ENCODE measurements at places on chromosomes 5 and 9. TPM values are rescaled to one million over a fixed set of nuclear protein-coding genes. Genes with fewer than 3 reads are reported as not detected.
A peak's percentile ranks its signal among the peaks of the same experiment; 100 is the strongest.

UGCG gene
- total RNA-seq, result 31.6 TPM

CDX1 gene
- total RNA-seq, result 0.71 TPM

DNA sequence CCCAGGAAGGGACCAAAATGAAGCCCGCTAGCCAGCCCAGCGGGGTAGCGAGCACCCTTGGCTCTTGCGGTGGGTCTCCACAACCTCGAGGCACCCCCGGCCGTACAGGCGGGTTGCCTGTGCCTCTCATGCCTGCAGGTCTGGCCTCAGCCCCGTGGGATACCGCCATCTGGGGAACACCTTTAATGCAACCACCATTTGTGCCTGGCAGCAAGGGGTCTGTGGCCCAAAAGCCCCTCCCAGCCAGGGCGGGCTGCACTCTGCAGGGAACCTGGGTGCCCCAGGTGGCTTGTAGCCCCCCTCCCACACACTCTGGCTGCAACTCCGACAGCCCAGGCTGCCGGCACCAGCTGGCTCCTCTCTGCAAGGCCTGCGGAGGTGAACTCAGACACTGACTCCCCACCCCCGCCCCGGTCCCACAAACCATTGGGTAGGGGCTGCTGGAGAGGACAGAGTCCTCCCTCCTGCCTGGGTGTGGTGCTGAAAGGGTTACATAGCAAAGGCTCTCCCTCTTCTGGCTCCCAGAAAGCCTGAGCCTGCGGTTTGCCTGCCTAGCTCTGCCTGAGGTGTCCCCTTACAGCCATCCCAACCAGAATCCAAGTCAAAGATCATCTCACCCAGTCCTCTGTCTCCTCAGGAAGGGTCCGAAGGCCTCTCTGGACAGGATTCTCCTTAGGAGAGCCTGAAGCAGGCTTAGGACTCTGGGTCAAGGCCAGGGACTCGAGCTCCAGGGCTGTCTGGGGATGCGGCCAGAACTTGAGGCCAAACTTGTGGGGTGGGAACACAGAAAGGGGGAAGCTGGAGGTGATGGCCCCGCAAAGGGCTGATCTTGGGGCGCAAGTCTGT lies 109.4 kb downstream of the PSD2 start:
- H3K4me3 ChIP-seq, result peak overlapping the region; percentile 59
- peaks cover 6% of the 10 kb centered on the region for H3K27me3 ChIP-seq
- peak; percentile 62 for DNase-seq
- H3K27ac ChIP-seq, result no peak overlapping the region
- no peaks in the 10 kb centered on the region for H3K36me3 ChIP-seq

CMBL gene
- total RNA-seq, result 21.3 TPM

GRCh38 chr5:62315376-62316175 lies 9.6 kb downstream of the KIF2A start:
- no peak overlapping the region for H3K4me3 ChIP-seq
- DNase-seq, result no peak
- H3K36me3 ChIP-seq, result no peaks in the 10 kb centered on the region
- H3K27me3 ChIP-seq, result no peaks in the 10 kb centered on the region
- no peaks in the 10 kb centered on the region for H3K4me1 ChIP-seq
- H3K27ac ChIP-seq, result no peak overlapping the region

LCN1 gene
- not detected for total RNA-seq

- no peaks in the 10 kb centered on the region for H3K27me3 ChIP-seq
- H3K4me3 ChIP-seq, result no peak overlapping the region
- H3K36me3 ChIP-seq, result no peaks in the 10 kb centered on the region
- no peaks in the 10 kb centered on the region for H3K4me1 ChIP-seq
- DNase-seq, result no peak
- no peak overlapping the region for H3K27ac ChIP-seq
Measured at GRCh38 chr5:129125819-129126218, 31.3 kb downstream of the ISOC1 start.

GRCh38 chr5:31850981-31851689 lies 212.2 kb downstream of the PDZD2 start:
- H3K36me3 ChIP-seq, result no peaks in the 10 kb centered on the region
- no peaks in the 10 kb centered on the region for H3K4me1 ChIP-seq
- no peak overlapping the region for H3K4me3 ChIP-seq
- no peaks in the 10 kb centered on the region for H3K27me3 ChIP-seq

DNA sequence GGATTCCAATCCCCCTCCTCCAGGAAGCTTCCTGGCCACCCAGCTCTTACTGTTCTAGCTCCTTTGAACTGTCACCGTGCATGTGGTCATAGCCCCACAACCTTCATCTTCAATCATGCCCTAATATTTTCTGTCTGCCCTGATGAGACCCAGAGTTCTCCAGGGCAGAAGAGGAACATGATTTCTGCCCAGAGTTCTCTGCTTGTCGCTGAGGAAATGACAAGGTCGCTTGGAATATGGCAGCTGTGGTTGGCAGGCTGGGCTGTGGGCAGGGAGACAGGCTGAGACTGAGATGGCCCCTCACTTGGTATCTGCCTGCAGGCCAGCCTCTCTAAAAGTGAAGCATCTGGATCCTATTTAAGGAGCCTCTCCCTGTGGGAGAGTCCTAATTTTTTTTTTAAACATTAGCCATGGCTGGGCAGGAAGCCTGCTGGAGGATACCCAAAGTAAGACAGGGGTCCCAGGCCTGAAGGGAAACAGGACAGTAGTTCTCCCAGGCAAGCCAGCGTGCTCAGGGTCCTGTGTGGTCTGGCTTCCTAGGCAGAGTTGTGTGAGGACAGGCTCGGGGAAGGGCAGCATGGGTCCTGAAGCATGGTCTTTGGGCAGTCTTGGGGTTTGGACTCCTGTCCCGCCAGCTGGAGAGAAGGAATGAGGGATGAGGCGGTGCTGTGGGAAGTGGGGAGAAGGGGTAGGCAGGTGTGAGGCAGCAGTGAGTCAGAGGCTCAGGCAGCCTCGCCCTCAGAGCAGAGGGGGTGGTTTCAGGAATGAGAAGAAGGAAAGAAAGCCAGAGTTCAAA lies 242.1 kb downstream of the FSTL4 start:
- H3K27me3 ChIP-seq, result no peaks in the 10 kb centered on the region
- H3K36me3 ChIP-seq, result no peaks in the 10 kb centered on the region
- no peak overlapping the region for H3K27ac ChIP-seq
- H3K4me3 ChIP-seq, result no peak overlapping the region

MCTP1 gene
- 12.8 TPM for total RNA-seq

GRCh38 chr5:58114324-58114723 lies 345.6 kb downstream of the PLK2 start:
- H3K27me3 ChIP-seq, result no peaks in the 10 kb centered on the region
- no peaks in the 10 kb centered on the region for H3K36me3 ChIP-seq
- DNase-seq, result no peak
- H3K27ac ChIP-seq, result no peak overlapping the region

OLFML2A gene
- 67.8 TPM for total RNA-seq

DNA sequence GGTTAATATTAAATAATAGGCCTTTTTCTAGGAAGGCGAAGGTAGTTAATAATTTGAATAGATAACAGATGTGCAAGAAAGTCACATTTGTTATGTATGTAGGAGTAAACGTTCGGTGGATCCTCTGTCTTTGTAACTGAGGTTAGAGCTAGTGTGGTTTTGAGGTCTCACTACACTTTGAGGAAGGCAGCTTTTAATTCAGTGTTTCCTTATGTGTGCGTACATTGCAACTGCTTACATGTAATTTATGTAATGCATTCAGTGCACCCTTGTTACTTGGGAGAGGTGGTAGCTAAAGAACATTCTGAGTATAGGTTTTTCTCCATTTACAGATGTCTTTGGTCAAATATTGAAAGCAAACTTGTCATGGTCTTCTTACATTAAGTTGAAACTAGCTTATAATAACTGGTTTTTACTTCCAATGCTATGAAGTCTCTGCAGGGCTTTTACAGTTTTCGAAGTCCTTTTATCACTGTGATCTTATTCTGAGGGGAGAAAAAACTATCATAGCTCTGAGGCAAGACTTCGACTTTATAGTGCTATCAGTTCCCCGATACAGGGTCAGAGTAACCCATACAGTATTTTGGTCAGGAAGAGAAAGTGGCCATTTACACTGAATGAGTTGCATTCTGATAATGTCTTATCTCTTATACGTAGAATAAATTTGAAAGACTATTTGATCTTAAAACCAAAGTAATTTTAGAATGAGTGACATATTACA lies 45.7 kb downstream of the TGFBR1 start:
- no peaks in the 10 kb centered on the region for H3K4me1 ChIP-seq
- H3K4me3 ChIP-seq, result no peak overlapping the region
- no peaks in the 10 kb centered on the region for H3K27me3 ChIP-seq
- no peak for DNase-seq

DNA sequence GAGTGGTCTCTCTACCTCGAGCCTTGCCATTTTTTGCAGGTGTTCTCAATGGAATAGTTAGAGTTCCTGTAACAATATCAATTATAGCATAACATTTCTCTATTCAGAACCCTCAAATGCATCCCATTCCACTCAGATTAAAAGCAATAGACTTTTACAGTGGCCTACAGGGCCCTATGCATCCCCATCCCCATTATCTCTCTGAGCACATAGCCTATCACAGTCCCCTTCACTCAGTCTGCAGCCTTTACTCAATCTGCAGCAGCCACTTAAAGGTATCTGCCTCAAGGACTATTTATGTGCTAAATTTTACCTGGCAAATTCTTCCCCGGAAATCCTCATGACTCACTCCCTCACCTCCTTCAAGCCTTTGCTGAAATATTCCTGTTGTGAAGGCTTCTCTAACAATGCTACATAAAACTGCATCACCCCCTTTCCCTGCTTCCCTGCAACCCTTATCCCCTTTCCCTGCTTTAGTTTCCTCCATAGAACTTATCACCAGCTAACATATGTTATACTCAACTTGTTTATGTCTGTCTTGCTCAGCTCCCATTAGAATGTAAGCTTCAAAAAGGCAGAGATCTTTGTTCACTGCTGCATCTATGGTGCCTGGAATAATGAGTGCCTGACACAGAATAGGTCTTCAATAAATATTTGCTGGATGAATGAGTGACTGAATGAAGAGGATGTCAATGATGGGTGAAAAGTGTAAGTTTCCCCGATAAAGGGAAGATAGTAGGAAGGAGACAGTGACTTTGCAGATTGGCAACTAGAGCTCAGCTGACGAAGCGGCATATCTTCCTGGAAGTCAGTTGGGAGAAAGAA lies 54.1 kb upstream of the ZNF366 start:
- no peak overlapping the region for H3K4me3 ChIP-seq
- H3K27ac ChIP-seq, result no peak overlapping the region
- no peaks in the 10 kb centered on the region for H3K36me3 ChIP-seq
- peaks cover 10% of the 10 kb centered on the region for H3K4me1 ChIP-seq
- DNase-seq, result no peak
- no peaks in the 10 kb centered on the region for H3K27me3 ChIP-seq

N4BP3 gene
- 1.4 TPM for total RNA-seq

ADAMTS12 gene
- 4.4 TPM for total RNA-seq

- no peaks in the 10 kb centered on the region for H3K36me3 ChIP-seq
- no peaks in the 10 kb centered on the region for H3K27me3 ChIP-seq
- no peaks in the 10 kb centered on the region for H3K4me1 ChIP-seq
- no peak overlapping the region for H3K4me3 ChIP-seq
- no peak for DNase-seq
Measured at GRCh38 chr5:166722939-166723338, 1568.5 kb upstream of the WWC1 start.

GARIN3 gene
- total RNA-seq, result not detected

EGFLAM gene
- 5.7 TPM for total RNA-seq

CD274 gene
- total RNA-seq, result 1.4 TPM

DNA sequence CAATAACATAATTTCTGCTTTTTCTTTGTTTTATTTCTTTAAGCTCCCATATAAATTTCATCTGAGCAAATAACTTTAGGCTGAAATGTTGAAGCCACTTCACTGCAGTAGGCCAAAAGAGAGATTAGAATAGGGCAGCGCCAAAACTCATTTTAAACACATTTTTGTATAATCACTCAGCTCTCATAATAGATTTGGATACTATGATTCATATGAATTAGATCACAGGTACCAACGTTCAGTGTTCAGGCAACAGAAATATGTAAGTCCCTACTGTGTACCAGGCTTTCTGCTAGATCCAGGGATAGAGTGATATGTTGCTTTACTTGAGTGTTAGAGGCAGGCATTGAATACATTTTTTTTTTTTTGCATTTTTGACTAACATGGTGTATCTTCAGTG lies 370.5 kb downstream of the PTPRD start:
- no peak overlapping the region for H3K4me3 ChIP-seq
- DNase-seq, result no peak
- no peaks in the 10 kb centered on the region for H3K4me1 ChIP-seq

- no peak overlapping the region for H3K4me3 ChIP-seq
- no peaks in the 10 kb centered on the region for H3K27me3 ChIP-seq
- no peaks in the 10 kb centered on the region for H3K36me3 ChIP-seq
- H3K27ac ChIP-seq, result no peak overlapping the region
- H3K4me1 ChIP-seq, result no peaks in the 10 kb centered on the region
Measured at GRCh38 chr5:56501781-56502557, 268.8 kb upstream of the ANKRD55 start.

CAVIN4 gene
- 0.41 TPM for total RNA-seq

STC2 gene
- 13.7 TPM for total RNA-seq

- no peaks in the 10 kb centered on the region for H3K4me1 ChIP-seq
- no peak overlapping the region for H3K4me3 ChIP-seq
- no peak overlapping the region for H3K27ac ChIP-seq
- H3K27me3 ChIP-seq, result no peaks in the 10 kb centered on the region
- no peak for DNase-seq
Measured at GRCh38 chr5:39253196-39253595, 33.8 kb upstream of the FYB1 start.

PRSS3 gene
- not detected for total RNA-seq

- no peaks in the 10 kb centered on the region for H3K4me1 ChIP-seq
- H3K36me3 ChIP-seq, result no peaks in the 10 kb centered on the region
- H3K27me3 ChIP-seq, result no peaks in the 10 kb centered on the region
- no peak for DNase-seq
Measured at GRCh38 chr5:3006961-3007551, 255.6 kb upstream of the IRX2 start.

FBP1 gene
- 2.2 TPM for total RNA-seq

GRCh38 chr5:158888206-158888605 lies 211.5 kb downstream of the EBF1 start:
- H3K27me3 ChIP-seq, result no peaks in the 10 kb centered on the region
- no peaks in the 10 kb centered on the region for H3K36me3 ChIP-seq
- no peak for DNase-seq
- H3K4me3 ChIP-seq, result no peak overlapping the region
- H3K27ac ChIP-seq, result no peak overlapping the region
- H3K4me1 ChIP-seq, result peaks cover 24% of the 10 kb centered on the region

GABRA6 gene
- not detected for total RNA-seq

GRCh38 chr9:114117996-114118830 lies 19.1 kb upstream of the KIF12 start:
- H3K4me3 ChIP-seq, result no peak overlapping the region
- DNase-seq, result no peak
- peaks cover 6% of the 10 kb centered on the region for H3K4me1 ChIP-seq
- no peaks in the 10 kb centered on the region for H3K27me3 ChIP-seq
- H3K27ac ChIP-seq, result no peak overlapping the region
- H3K36me3 ChIP-seq, result no peaks in the 10 kb centered on the region

DNA sequence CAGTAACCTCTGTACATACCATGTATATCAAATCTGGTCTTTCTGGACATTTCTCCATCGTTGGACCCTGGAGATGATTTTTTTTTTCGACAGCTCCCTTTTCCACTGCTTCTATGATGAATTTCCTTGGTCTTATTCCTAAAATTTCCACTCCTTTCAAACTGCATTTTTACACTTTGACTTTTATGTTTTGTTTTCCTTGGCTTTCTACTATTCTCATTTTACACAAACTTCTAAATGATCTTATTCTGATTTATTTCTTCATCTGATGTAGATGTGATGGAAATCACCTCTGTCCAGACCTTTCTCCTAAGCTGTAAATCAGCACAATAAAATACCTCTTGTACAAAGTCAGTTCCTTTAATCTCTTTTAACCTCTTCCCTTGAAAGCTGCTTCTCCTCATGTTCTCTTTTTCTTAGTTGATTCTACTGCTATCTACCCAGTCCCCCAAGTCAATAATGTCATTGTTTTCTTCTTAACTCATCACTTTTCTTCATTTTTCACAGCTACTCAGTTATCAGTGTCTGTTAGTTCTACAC lies 48.7 kb upstream of the TUSC1 start:
- DNase-seq, result no peak
- no peak overlapping the region for H3K4me3 ChIP-seq
- no peak overlapping the region for H3K27ac ChIP-seq
- H3K27me3 ChIP-seq, result no peaks in the 10 kb centered on the region
- no peaks in the 10 kb centered on the region for H3K36me3 ChIP-seq
- peaks cover 8% of the 10 kb centered on the region for H3K4me1 ChIP-seq

Data from sigmoid colon (tissue), 7 donors.